ENCODE measurements at places on chromosomes 3 and 15. TPM values are rescaled to one million over a fixed set of nuclear protein-coding genes. Genes with fewer than 3 reads are reported as not detected.

DNA sequence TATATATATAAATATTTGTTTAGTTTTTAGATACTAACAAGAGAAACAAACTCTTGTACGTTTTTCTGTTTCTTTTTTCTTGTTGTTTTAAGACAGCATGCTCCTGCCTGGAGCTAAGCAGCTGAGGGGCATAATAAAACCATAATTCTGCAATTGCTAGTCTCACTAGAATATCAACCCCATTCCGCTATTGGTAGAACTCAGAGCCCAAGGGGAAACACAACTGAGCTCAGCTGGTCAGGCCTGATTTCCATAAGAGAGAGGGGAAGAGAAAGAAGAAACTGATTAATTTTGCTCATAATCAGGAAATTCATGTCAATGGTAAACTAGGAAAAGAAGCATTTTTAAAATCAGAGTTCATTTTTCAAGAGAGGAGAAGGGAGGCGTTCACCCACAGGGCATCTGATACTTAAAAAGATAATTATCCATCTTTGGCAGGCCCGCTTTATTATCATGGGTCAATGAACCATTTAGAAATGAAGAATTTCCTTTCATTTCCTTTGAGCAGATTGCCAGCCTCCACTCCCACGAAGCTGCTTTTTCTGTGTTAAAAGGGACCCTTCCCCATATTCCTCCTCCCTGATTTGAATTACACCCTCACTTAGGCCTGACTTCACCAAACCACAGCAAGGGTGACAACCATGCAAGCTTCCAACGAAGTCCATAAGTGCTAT lies 965.3 kb upstream of the CFAP20DC start:
- no peak for DNase-seq

- no peak for DNase-seq
Observed at GRCh38 chr3:65597952-65598413, 440.7 kb downstream of the MAGI1 start.

- no peak for DNase-seq
Observed at GRCh38 chr15:93268066-93268465, 179.1 kb upstream of the RGMA start.

GRCh38 chr3:45691842-45692241 lies 2.6 kb downstream of the SACM1L start:
- no peak for DNase-seq

DNA sequence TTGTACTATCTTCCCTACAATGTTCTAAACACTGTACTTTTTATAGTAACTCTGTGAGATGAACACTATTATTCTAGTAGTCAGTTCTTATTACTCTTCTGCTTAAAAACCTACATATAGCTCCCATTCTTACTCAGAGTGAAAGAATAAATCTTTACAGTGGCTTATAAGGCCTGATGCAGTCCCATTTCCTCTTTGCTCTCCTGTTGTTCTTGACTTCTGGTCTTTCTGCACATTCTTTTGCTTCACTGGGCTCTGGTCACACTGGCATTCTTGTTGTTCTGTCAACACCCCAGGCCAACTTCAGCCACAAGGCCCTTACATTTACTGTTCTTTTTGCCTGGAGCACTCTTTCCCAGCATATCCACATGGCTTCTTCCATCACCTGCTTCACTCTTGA lies 58.2 kb upstream of the TP63 start:
- DNase-seq = no peak

The PIF1 gene
- total RNA-seq = 0.58 TPM

All from CD4-positive, alpha-beta memory T cell (primary cell).